ENCODE measurements at places on chromosomes 16 and 17.

DNA sequence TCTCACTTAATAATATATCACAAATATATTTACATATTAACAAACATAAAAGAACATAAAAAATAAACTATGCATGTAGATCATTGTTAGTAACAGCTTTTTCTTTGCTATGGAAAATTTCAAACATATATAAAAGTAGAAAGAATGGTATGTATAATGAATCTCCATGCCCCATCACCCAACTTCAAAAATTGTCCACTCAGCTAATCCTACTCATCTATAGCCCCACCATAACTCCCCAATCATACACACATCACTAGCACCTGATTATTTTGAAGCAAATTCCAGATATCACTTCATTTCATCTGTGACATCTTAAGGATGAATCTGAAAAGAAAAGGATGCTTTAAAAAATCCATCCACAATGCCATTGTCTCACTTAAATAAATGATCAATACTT, 46.8 kb downstream of the SHISA6 start:
- DNase-seq: no peak

DNA sequence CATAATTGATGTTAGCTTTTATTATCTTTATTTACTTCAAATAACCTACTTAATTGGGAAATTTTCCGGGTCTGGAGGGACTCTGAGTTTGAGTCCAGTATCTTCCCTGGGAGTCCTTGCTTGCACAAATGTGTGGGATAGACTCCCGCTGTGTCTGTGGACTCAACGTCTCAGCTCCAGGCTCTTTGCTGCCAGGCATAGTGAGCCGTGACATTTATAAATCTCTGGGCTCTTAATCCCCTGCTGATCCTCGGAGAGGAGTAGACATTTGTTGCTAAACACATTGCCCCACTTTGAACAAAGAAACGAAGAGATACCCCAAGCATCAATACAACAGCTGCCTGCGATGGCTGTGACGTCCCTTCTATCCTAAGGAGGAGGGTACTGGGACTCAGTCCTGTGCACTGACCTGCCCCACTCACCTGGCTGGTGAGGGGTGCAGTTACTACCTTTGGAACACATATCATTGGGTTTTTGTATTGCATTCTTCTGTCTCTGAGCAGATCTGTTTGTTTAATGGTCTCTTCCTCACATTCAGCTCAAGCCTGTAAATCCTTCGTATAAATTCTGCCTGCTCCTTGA, 316.9 kb downstream of the HAPSTR1 start:
- DNase-seq: no peak

- DNase-seq: no peak
Measured at GRCh38 chr17:49360796-49361128, 1.3 kb downstream of the ZNF652 start.

DNA sequence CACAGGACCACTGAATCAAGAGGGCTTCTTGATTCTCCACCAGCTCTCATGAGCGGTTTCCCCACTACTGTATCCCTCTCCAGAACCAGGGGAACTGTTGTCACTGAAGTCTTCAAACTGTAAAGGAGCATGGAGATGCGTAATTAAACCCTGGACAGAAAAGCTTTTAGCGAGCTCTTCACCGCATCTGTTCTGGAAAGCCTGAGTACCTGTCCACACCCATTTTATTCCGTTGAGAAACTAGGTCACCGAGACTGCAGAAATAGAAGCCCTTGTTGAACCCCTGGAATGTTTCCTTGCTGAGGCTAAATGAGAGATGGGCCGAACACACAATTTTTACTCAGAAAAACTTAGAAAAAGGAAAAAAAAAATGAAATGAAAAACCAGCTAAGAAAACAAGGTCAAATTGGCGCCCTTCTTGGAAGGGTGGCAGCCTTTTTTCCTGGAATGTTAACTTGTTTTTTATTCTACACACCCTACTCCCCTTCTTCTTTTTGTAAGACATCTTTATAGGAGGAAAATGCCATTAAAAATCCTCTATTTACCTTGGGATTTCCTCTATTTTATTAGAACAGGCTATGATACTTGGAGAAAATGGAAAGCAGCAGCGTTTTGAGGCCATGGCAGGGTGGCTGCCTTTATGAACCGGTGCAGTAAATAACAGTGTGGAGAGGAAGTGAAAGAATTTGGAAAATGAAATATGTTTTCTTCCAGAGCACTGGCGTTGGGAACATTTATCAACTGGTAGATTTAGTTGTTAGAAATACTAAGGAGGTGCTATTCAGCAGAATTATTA, 52.6 kb upstream of the CRISPLD2 start:
- no peak for DNase-seq
